EL (cell line): ENCODE measurements at places on chromosomes 5 and 9.
A peak's percentile ranks its signal among the peaks of the same experiment; 100 is the strongest.

DNA sequence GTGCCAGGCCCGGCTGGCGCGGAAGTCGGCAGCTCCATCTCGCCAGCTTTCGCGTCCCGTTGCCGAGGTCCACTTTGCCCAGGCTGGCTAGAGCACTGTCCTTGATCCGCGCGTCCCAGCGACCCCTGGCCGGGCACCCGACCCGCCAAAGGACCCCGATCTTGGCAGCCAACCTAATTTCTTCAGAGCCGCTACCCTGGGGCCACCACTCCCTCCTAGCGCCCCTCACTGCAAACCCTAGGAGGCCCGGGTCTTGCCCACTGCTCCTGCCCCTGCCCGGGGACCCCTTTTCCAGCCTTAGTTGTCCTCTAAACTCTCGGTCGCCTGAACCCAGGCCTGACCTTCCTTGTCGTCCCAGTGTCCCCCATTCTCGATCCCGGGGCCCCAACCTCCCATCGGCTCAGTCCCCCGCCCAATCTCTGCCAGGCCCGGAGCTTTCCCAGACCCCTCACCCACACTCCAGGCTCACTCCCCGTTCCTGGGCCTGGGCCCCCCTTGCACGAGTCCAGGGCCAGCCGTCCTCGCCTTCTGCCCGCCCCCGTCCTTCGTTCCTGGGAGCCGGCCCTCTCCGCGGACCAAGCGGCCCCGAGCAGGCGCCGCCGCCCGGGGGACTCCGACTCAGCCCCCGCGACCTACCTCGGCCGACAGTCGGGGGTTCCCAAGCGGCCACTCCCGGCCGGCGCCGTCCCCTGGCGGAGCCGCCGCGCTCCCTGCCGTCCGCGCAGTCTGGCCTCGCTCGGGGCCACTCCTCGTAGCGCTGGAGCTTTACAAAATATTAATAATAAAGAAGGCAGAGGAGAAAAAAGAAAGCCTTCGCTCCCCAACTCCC, 701 bp upstream of the LMX1B start:
- no peak for DNase-seq

GRCh38 chr5:1464096-1464446, 18.8 kb upstream of the SLC6A3 start:
- no peak for DNase-seq

GRCh38 chr5:112386766-112387165, 32.3 kb downstream of the EPB41L4A start:
- DNase-seq, result no peak

DNA sequence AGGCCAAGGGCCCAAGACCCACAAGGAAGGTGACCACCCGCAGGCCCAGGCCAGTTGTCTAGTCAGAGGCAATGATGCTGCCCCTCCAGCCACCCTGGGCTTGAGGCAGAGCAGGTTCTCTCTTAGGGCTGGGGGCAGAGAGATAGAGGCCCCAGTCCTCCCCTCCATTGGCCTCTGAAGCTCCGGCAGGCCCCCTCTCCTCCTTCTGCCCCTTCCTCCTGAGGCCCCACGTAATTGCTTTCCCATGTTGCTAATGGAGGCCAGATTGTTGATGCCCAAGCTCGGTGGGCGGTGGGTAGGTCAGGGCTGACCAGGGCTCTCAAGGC, 26.6 kb upstream of the ENHO start:
- no peak for DNase-seq

DNA sequence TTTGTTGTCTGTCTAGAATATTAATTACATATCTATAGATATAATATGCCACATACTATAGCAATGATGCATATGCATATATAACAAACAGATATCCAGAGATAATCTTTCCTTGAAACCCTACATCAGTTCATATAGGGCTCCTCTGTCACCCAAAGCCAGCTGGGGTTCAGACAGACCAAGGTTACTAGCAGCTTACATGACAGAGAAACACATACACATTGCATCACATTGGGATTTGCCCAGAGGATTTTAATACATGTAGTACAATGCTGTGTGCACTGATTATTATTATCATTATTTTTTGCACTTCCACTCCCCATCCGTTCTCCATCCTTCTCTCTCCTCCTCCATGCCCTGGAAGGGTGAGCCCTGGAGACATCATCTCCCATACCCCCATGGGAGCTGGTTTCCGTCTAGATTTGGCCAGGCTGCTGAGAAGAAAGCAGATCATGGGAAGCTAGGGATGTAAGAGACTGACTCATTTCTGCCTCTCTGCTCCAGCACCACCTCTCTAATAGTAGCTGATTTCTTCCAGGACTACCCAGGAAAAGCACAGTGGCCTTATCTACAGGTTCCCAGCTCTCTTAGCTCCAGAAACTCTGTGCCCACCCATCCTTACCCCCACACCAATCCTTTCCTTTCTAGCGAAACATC, 23.3 kb downstream of the FST start:
- DNase-seq, result no peak

GRCh38 chr5:74194196-74194595, 446.3 kb downstream of the ENC1 start:
- DNase-seq, result no peak

GRCh38 chr9:133563291-133563796, 28.8 kb downstream of the ADAMTSL2 start:
- no peak for DNase-seq

DNA sequence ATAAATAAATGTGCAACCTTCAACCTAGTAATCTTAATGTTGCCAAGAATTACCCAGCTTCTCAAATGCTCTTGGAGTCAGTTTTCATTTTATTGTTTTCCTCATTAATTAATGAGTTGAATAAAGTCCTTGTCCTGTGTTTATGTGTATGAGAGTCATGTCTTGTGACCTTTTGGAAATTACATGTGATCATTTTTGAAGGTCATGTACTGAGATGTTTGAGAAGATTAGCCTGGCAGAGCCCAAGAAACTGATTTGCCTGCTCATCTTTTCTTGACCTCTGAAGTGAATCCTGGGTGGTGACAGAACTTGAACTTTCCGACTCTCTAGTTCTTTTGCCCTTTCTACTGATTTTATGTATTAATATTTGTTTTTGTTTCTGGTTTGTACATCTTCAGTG, 15.4 kb downstream of the ANKRA2 start:
- DNase-seq, result no peak

GRCh38 chr5:10671041-10672008, 89.7 kb downstream of the DAP start:
- no peak for DNase-seq

GRCh38 chr9:127362829-127363228, 34.1 kb upstream of the SLC2A8 start:
- no peak for DNase-seq

GRCh38 chr5:76221311-76221710, 138.1 kb downstream of the SV2C start:
- DNase-seq, result no peak

GRCh38 chr9:124052401-124052800, 40.8 kb downstream of the LHX2 start:
- no peak for DNase-seq

- DNase-seq, result no peak
Measured at GRCh38 chr5:16981700-16982099, 45.6 kb upstream of the MYO10 start.

DNA sequence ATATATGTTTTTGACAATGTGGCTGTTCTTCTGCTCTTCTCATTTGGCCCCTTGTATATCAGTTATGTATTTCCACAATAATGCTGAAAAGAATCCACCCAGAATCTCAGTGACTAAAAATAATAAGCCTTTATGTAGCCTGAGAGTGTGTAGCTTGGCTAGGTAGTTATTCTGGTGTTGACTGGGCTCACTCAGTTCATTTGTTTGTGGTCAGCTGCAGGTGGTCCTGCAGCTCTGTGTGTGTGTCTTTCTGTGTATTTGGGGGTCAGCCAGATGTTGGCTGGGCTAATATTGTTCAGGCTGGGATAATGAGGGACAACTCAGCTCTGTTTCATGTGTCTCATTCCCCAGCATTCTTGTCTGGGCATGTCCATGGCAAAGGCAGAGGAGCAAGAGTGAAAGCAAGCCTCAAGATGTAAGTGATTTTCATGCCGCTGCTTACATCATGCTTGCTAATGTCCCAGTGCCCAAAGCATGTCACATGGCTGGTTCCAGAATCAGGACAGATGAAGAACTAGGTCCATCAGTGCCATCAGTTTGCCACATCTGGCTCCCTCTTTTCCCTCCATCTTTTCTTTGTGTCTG, 162.8 kb downstream of the KCTD16 start:
- DNase-seq, result no peak

GRCh38 chr5:17697671-17698070, 63.4 kb downstream of the TAF11L14 start:
- DNase-seq, result no peak

GRCh38 chr5:65482736-65483545, 1.2 kb upstream of the ADAMTS6 start:
- DNase-seq, result peak; percentile 72

DNA sequence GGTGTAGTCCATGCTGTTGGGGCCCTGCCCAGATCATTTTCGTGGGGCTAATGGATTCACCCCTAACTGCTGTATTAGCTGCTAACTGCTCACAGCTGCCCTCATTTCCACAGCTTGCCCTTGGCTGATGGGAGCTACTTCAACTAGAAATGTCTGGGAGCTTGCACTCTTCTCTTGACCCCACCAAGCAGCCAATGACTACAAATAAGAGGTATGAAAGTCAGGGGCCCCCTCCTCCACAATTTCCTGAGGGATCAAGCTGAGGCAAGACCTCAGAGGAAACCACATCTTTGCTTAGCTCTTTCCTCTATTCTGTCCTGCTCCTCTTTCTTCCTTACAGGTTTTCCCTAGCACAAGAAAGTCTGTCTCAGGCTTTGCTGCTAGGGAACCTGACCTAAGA, 397.5 kb downstream of the MLLT3 start:
- no peak for DNase-seq

GRCh38 chr9:4425319-4426045, 64.8 kb upstream of the SLC1A1 start:
- DNase-seq, result no peak

DNA sequence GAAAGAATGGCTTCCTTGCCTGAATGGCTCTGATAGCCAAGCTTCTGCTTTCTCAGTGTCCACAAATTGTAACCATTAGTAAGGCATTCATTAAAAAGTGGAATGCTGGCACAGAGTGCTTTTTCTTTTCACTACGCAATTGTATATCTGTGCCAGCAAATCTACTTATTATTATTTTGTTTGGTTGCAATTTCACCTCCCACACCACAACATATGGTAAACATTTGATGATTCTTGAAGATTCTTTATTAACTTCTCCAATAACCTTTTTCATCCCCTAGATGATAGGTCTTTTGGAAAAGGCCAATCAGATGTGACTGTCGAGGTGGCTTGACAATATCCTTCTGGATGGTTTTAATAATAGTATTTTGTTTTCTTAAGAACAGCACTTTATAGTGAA, 234.1 kb downstream of the TMEM38B start:
- no peak for DNase-seq

DNA sequence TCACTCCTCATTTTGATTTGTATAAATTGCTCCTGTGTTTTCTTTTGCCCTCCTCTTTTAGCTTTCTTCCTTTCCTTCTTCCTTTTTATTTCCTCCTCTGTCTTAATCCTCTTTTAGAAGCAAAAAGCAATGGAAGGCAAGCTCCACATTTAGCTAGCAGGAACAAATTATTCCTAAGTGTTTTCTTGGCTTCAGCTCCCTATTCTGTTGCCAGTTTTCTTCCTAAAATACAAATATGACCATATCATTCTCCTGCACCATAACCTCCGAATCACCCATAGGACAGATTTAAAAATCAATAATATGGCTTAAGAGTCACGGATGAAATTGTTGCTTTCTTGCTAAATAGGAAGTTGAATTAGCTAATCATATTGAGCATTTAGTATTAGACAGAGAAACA, 49.4 kb downstream of the GRIN3A start:
- no peak for DNase-seq

DNA sequence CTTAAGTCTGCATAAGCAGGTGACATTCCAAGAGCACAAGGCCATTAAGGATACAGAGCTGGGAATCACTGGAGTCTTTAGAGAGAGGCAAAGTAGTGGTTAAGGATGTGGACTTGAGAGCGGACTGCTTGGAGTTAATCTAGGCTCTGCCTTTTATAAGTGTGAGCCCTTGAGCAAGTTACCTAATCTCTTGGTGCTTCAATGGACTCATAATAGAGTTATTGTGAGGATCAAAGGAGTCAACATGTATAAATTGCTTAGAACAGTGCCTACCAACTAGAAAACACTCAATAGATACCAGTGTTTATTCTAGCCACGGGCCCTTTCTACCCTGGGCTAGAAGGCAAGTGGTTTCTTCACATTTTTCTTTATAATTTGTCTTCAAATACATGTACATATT, 819.4 kb downstream of the NR2F1-AS1 start:
- DNase-seq, result no peak

GRCh38 chr5:150320044-150320613, 17.4 kb upstream of the ARSI start:
- peak; percentile 91 for DNase-seq

- DNase-seq, result no peak
Measured at GRCh38 chr5:130055572-130055971, 151.3 kb downstream of the CHSY3 start.

GRCh38 chr5:31476738-31477141, 55.2 kb downstream of the DROSHA start:
- no peak for DNase-seq

DNA sequence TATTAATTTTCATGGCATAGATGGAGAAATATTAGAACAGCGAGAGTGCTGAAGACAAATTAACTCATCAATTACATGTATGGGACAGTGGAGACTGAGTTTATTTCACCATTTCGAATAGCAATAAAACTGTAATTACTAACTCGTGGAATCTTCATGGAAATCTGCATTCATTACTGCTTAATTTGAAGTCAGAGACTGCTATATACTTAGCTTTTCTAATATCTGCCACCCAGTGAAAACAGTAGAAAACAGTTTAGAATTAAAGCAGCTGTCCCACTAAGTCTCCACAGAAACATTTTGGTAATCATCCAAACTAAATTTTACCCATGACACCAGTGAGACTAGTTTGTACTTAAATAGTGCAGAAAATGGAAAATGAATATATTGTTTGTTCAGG, 56.8 kb downstream of the IZUMO3 start:
- DNase-seq, result no peak

GRCh38 chr9:12973710-12974109, 198.9 kb downstream of the LURAP1L start:
- DNase-seq, result no peak

DNA sequence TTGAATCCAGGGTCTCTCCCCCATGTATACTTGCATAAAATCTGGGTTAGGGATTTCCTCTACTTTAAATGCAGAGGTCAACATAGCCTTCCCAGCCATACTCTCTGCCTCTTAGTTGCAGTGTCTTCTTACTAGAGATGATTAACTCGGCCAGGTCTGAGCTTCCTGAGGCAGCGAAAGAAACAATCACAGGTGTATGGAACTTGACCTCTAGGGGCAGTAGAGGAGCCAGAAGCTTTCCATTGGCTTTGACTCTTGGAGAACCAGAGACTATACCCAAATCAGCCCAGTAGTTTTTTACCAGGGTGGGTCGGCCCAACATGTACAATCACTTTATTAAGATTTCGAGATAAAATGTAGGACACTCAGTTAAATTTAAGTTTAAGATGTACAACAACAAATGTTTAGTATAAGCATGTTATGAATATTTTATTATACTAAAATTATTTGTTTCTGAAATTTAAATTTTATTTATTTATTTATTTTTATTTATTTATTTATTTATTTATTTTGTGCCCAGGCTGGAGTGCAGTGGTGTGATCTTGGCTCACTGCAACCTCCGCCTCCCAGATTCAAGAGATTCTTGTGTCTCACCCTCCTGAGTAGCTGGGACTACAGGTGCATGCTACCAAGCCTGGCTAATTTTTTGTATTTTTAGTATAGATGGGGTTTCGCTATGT, 48.0 kb upstream of the DMRT3 start:
- DNase-seq, result peak; percentile 4

GRCh38 chr5:2005101-2006041, 122.6 kb upstream of the IRX4 start:
- DNase-seq, result no peak

GRCh38 chr5:137019229-137019628, 479.9 kb downstream of the SPOCK1 start:
- DNase-seq, result no peak
